B cell (primary cell): ENCODE measurements at places on chromosomes 16 and 17. TPM values are rescaled to one million over a fixed set of nuclear protein-coding genes. Genes with fewer than 3 reads are reported as not detected.

GRCh38 chr17:4518901-4519300 is 20.2 kb downstream of the SPNS2 start:
- no peak for DNase-seq
- peaks cover 24% of the 10 kb centered on the region for H3K4me1 ChIP-seq
- no peaks in the 10 kb centered on the region for H3K27me3 ChIP-seq
- peak overlapping the region; percentile 3 for H3K4me3 ChIP-seq

GRCh38 chr17:41659427-41660212 is 29.1 kb upstream of the EIF1 start:
- H3K27ac ChIP-seq: no peak overlapping the region
- no peak for DNase-seq
- H3K4me3 ChIP-seq: no peak overlapping the region
- no peaks in the 10 kb centered on the region for H3K36me3 ChIP-seq
- H3K27me3 ChIP-seq: no peaks in the 10 kb centered on the region

DNA sequence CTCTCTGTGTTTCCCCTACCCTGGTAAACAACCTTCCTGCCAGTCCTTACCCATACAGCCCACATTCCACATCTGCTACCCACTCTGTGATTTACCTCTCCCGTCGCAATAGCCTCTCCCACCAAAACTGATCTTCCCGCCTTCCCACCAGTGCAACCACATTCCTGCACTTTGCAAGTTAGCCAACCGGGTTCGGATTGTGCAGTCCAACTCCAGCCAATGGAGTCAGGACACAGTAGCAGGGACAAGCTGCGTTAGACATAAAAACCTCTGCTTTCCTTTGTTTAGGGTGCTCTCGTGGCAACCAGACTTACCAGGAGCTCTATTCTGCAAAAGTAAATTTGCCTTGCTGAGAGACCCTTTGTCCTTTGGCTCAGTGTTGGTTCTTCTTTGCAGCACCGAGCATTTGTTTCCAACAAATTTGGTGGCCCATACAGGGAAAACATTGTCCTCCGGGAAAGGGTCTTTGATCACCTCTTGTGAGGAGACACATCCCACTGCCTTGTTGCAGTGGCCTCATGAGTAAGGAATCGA is 1.4 kb downstream of the HPR start:
- H3K27ac ChIP-seq: no peak overlapping the region
- no peak overlapping the region for H3K4me3 ChIP-seq
- no peaks in the 10 kb centered on the region for H3K4me1 ChIP-seq
- H3K36me3 ChIP-seq: peaks cover 4% of the 10 kb centered on the region
- no peaks in the 10 kb centered on the region for H3K27me3 ChIP-seq

DNA sequence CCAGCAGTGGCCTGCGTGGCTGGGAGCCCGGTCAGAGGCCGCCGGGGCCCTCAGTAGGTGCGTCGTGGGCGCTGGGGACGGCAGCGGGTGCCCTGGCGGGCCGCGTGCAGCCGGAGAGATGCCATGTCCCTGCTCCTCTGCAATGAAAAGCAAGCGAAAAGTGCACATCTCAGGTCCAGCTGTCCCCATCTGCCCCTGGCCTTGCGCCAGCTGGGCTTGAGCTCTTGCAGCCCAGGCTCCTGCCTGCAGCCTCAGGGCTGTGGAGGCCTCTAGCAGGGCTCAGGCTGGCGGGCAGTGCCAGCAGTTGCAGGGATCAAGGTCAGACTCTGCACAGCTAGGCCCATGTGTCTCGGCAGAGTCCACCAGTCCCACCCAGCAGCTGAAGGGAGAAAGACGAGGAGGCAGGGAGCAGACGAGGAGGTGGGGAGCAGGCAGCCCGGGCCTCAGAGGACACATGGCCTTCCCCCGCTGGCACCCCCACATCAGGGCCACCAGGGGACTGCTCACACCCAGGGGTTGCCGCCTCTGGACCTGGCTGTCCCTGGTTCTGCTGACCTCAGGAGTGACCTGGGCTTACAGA is 11.2 kb downstream of the SLC16A3 start:
- H3K4me3 ChIP-seq: no peak overlapping the region
- H3K36me3 ChIP-seq: no peaks in the 10 kb centered on the region
- no peak for DNase-seq
- peaks cover 14% of the 10 kb centered on the region for H3K4me1 ChIP-seq

DNA sequence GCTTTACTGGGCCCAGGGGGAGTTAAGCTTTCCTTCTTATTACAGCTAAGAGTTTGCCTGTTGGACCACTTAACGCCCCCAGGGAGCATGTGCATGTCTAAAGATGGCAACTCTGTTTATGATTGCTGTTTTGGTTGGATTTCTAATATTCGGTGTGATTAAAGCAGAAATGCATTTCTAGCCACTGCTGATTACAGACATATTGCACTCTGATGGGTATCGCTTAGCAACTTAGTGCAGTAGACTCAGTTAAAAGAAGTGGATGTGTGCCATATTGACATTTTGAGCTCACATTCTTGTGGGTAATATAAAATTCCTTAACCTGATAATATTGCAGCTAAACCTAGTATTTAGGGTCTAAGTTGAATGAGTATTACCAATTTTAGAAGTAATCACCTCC is 4.2 kb downstream of the NF1 start:
- no peak for DNase-seq
- no peak overlapping the region for H3K27ac ChIP-seq
- H3K27me3 ChIP-seq: no peaks in the 10 kb centered on the region
- no peaks in the 10 kb centered on the region for H3K36me3 ChIP-seq
- H3K4me1 ChIP-seq: peaks cover 5% of the 10 kb centered on the region
- no peak overlapping the region for H3K4me3 ChIP-seq

DNA sequence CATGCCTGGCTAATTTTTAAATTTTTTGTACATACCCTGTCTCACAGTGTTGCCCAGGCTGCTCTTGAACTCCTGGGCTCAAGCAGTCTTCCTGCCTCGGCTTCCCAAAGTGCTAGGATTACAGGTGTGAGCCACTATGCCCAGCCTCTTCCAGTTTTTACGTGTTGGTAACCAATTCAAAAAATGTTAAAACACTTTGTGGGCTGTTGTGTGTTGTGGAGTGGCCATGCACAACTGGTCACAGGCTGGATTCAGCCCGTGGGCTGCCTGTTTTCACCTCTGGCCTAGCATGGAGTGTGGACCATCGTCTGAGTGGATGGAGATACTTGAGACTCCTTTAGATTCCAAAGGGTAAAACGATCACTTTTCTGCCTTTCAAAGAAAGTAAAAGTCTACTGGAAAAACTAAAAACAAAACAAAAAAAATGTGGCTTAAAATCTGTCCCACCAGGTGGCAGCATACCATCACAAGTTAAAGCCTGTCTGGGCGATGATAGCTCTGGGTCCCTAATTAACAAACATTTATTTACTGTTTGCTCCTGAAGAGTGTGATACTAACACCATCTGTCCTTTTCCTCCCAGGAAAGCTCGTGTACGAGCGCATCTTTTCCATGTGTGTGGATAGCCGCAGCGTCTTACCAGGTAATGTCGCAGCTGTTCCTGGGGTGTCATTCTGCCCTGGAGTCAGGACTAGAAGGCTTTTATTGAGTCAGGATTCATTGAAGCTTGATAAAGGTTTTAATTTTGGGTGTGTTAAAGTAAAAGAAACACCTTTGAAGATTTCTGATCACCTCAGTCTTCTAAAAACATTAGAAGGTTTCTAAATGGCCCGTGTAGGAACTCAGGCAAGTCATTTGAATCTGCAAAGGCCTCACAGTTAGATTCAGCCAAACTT is 45.8 kb downstream of the VPS35L start:
- H3K27me3 ChIP-seq: no peaks in the 10 kb centered on the region
- no peak overlapping the region for H3K4me3 ChIP-seq
- no peak overlapping the region for H3K27ac ChIP-seq
- peak; percentile 15 for DNase-seq

- no peak overlapping the region for H3K27ac ChIP-seq
- no peak for DNase-seq
- H3K4me3 ChIP-seq: no peak overlapping the region
- H3K4me1 ChIP-seq: no peaks in the 10 kb centered on the region
- H3K27me3 ChIP-seq: no peaks in the 10 kb centered on the region
- H3K36me3 ChIP-seq: no peaks in the 10 kb centered on the region
Measured at GRCh38 chr17:15323131-15323530, 18.3 kb downstream of the TEKT3 start.

GRCh38 chr17:62898239-62898864 is 67.7 kb upstream of the TANC2 start:
- H3K27me3 ChIP-seq: peaks cover 4% of the 10 kb centered on the region
- H3K4me1 ChIP-seq: no peaks in the 10 kb centered on the region
- no peak overlapping the region for H3K4me3 ChIP-seq
- no peak for DNase-seq

GRCh38 chr17:75778861-75779249 is 5.8 kb upstream of the UNK start:
- DNase-seq: peak; percentile 84
- H3K4me3 ChIP-seq: peak overlapping the region; percentile 95
- H3K36me3 ChIP-seq: peaks cover 4% of the 10 kb centered on the region

DNA sequence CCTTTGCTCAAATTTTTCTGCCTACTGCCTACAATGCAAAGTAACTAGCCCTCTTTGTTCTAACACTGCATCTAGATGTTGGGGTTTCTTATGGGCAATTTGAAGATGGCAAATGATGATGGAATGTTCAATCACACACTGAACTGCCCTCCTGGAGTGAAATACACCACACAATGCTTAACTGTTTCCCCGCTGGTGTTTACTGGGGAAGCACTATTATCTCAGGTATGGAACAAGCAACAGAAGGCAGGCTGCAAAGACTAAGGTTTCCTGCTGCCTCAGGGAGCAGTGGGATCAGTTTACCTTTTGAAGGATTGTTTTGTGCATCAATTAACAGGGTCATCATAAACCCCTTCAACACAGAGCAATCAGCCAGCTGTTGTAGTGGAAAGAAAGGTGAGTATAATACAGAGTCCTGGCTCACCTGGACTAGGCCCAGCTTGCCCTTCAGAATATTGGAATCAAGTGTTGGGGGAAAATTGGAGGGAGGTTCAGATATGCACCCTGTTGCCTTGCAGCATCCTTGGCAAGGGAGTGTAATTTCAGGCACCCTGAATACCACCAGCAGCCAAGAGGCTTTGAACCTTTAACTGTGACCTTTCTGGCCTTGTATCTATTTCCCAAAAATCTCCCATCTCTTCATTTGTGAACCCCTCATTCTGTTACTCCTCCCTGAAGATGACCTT is 105.4 kb upstream of the CDH11 start:
- DNase-seq: no peak
- no peaks in the 10 kb centered on the region for H3K36me3 ChIP-seq
- H3K27ac ChIP-seq: no peak overlapping the region
- H3K4me1 ChIP-seq: no peaks in the 10 kb centered on the region
- H3K4me3 ChIP-seq: no peak overlapping the region

DNA sequence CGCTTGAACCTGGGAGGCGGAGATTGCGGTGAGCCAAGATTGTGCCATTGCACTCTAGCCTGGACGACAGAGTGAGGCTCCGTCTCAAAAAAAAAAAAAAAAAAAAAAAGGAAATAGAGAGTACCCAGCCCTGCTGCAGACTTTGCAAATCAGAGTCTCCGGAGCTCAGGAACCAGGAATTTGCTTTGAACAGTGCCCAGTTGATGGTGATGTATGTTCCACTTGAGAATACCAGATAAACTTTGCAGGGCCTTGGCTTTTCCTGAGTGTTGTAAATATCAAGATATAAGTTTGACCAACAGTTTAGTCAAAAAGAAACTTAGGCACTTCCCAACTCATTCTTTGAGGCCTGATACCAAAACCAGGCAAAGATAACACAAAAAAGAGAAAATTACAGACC is 30.6 kb upstream of the MAP3K14 start:
- no peak for DNase-seq
- H3K27ac ChIP-seq: no peak overlapping the region
- H3K4me3 ChIP-seq: no peak overlapping the region
- no peaks in the 10 kb centered on the region for H3K36me3 ChIP-seq

GRCh38 chr16:54870151-54870550 is 60.5 kb upstream of the IRX5 start:
- no peaks in the 10 kb centered on the region for H3K27me3 ChIP-seq
- H3K4me1 ChIP-seq: no peaks in the 10 kb centered on the region
- no peak for DNase-seq
- no peak overlapping the region for H3K4me3 ChIP-seq
- no peaks in the 10 kb centered on the region for H3K36me3 ChIP-seq

- no peak overlapping the region for H3K4me3 ChIP-seq
- no peaks in the 10 kb centered on the region for H3K4me1 ChIP-seq
- DNase-seq: no peak
- H3K27me3 ChIP-seq: no peaks in the 10 kb centered on the region
- no peak overlapping the region for H3K27ac ChIP-seq
Measured at GRCh38 chr17:67051837-67052236, 7.5 kb downstream of the CACNG1 start.

DNA sequence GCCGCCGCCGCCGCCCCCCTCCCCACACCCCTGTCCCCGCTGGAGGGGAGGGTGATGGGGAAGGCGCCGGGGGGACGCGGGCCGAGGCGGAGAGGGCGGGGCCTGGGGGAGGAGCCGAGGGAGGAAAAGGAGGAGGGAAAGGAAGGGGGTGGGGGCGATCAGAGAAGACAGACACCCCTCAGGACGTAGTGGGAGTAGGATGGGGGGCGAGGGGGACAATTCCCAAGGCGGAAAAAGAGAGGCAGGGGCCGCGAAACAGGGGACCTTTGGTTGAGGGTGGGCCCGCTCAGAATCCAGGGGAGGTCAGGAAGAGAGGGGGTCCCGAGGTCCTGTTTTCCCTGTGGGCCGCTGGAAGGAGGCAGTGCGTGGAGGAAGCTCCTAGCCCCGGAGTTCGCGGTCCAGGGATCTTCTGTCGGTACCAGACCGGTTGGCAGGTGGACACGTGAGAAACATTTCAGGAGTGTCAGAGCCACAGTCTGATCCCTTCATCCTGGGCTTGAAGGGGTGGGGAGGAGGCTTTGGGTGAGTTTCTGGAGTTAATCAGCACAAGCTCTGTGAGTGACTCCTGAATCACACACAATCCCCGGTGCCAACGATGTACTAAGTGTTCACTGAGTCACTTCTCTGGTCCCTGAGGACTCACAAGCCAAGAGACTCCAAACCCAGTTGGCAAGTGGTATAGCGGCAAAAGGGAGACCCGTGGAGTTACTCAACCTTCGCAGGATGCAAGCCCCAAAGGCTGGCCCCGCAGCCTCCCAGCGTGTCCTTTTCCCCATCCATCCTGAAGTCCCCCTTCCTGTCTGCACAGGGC is at the start of gene XYLT1:
TSS of gene XYLT1 (minus strand) at position 53 of the 811 bp plus-strand sequence. CDS start 164 bp downstream, outside the sequence.
- H3K27ac ChIP-seq: peak within 1 kb of the TSS; percentile 45
- H3K27me3 ChIP-seq: no peaks in the 10 kb centered on the region
- no peaks in the 10 kb centered on the region for H3K36me3 ChIP-seq
- peak; percentile 66 for DNase-seq

DNA sequence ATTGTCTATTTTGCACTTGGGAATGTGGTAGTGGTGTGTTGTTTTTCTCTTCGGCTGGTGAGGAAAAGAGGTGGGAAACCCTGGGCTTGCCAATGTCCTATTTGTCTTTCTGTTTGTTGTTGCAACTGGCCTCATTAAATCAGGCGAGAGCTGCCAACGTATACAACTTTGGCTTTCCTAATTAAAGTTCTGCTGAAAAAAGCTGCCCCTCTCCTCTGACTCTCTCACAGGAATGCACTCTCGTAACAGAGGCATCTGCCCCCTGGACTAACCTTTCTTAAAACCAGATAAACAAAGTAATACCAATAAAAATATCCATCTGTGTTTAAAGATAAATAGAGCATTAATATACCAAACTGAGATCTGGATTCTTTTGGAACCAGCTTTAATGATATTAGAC is 7.8 kb downstream of the CDRT15 start:
- H3K4me3 ChIP-seq: no peak overlapping the region
- H3K27ac ChIP-seq: no peak overlapping the region
- H3K4me1 ChIP-seq: no peaks in the 10 kb centered on the region

NPIPB12 gene
- 197 and 207 TPM in 2 replicates for total RNA-seq

LGALS9B gene
- not detected in 2 replicates for total RNA-seq

GAS2L2 gene
- 0.17 TPM in 1 of 2 replicates, not detected in the other for total RNA-seq

MYH2 gene
- not detected in 2 replicates for total RNA-seq

TLCD2 gene
- total RNA-seq: not detected in 2 replicates

ITGAL gene
- 176 and 184 TPM in 2 replicates for total RNA-seq

NPIPB6 gene
- total RNA-seq: 5.8 and 6.2 TPM in 2 replicates

HOXB8 gene
- total RNA-seq: not detected in 2 replicates

TEX14 gene
- 0.20 and 0.53 TPM in 2 replicates for total RNA-seq

PRR11 gene
- total RNA-seq: 0.75 and 1.5 TPM in 2 replicates

DNASE1L2 gene
- total RNA-seq: 1.1 and 1.6 TPM in 2 replicates
